ENCODE measurements at places on chromosomes 2 and 18. TPM values are rescaled to one million over a fixed set of nuclear protein-coding genes. Genes with fewer than 3 reads are reported as not detected.

GRCh38 chr2:10266133-10266620 is 36.5 kb upstream of the HPCAL1 start:
- H3K4me1 ChIP-seq, result no peaks in the 10 kb centered on the region
- no peak overlapping the region for H3K4me3 ChIP-seq
- H3K27me3 ChIP-seq, result no peaks in the 10 kb centered on the region

DNA sequence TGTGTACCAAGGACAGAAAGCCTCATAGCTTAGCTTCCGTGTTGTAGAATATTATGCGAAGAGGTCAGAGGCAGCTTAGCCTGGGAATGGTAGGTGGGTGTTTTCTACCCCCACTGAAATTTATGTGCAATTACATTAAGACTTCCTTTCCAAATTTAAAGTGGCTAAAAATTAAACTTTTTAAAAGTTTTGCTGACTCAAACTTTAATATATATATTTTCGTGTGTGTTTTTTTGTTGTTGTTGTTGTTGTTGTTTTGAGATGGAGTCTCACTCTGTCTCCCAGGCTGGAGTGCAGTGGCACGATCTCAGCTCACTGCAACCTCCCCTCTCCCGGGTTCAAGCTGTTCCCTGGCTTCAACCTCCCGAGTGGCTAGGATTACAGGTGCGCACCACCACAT is 4.3 kb upstream of the RAB1A start:
- DNase-seq, result no peak
- H3K36me3 ChIP-seq, result no peaks in the 10 kb centered on the region
- peaks cover 15% of the 10 kb centered on the region for H3K4me1 ChIP-seq
- no peaks in the 10 kb centered on the region for H3K27me3 ChIP-seq

- no peak overlapping the region for H3K4me3 ChIP-seq
- H3K27ac ChIP-seq, result no peak overlapping the region
- no peaks in the 10 kb centered on the region for H3K36me3 ChIP-seq
- H3K4me1 ChIP-seq, result peaks cover 15% of the 10 kb centered on the region
- H3K27me3 ChIP-seq, result no peaks in the 10 kb centered on the region
- DNase-seq, result peak; percentile 22
Observed at GRCh38 chr2:45614330-45614729, 3.3 kb upstream of the SRBD1 start.

The PDE1A gene
- 45.0 TPM for polyA plus RNA-seq

DNA sequence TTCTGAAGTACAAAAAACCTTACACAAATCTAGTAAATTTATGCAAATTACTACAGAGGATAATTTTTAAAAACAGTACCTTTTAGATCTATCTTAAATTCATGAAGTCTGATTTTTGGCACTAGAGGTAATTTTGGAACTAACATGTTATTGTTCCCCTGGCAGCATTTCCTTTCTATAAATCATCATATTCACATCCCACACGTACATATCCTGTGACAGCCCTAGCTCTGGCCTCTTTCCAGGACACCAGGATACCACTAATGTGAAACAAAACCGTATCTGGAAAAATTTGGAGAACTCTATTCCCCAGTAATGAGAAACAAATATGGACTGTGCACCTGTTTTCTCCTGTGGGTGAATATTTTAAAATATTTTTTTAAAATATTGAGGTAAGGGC is 14.0 kb upstream of the BIRC6 start:
- H3K4me1 ChIP-seq, result no peaks in the 10 kb centered on the region
- H3K4me3 ChIP-seq, result no peak overlapping the region

DNA sequence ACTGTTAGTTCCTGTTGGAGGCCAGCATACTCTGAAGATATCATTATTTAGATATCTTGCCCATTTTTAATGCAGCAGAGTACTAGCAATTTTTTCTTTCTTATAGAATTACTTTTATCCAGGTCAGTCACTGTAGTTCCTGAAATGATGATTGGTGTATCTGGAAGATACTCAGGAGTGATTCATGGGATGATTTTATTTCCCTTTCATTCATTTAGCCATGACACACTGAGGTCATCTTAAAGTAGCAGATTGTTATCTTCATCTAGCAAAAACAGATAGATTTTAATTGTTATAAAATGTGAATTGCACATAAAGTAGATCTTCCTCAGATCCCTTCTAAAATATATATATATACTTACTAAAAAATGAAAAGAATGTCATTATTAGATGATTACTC is 109.1 kb downstream of the PIK3C3 start:
- no peaks in the 10 kb centered on the region for H3K27me3 ChIP-seq
- H3K36me3 ChIP-seq, result no peaks in the 10 kb centered on the region
- H3K4me3 ChIP-seq, result no peak overlapping the region
- no peaks in the 10 kb centered on the region for H3K4me1 ChIP-seq
- no peak overlapping the region for H3K27ac ChIP-seq

The ATIC gene
- 64.6 TPM for polyA plus RNA-seq

GRCh38 chr18:22844190-22844589 is 88.9 kb upstream of the RBBP8 start:
- H3K4me1 ChIP-seq, result no peaks in the 10 kb centered on the region
- no peak for DNase-seq
- H3K27ac ChIP-seq, result no peak overlapping the region
- H3K36me3 ChIP-seq, result no peaks in the 10 kb centered on the region

DNA sequence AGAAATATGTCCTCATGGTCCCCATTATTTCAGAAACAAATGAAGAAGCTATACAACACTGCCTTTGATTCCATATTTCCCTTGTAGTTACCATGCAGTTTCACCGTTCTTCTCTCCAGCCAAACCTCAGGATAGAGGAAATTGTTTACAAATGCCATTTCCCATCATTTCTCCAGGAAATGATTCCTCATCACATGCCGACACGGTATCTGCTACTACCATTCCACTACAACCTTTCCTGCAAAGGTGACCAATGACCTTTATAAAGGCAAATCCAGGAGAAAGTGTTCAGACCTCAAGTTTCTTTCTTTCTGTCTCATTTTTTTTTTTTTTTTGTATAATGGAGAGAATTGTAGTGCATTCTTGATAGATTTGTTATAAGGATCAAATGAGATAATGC is 460.8 kb upstream of the CDH20 start:
- H3K4me3 ChIP-seq, result no peak overlapping the region
- no peaks in the 10 kb centered on the region for H3K27me3 ChIP-seq
- no peak overlapping the region for H3K27ac ChIP-seq
- no peaks in the 10 kb centered on the region for H3K4me1 ChIP-seq
- H3K36me3 ChIP-seq, result no peaks in the 10 kb centered on the region

The STPG4 gene
- 19.4 TPM for polyA plus RNA-seq

- H3K36me3 ChIP-seq, result no peaks in the 10 kb centered on the region
- H3K4me1 ChIP-seq, result no peaks in the 10 kb centered on the region
- no peak overlapping the region for H3K27ac ChIP-seq
- no peak for DNase-seq
Observed at GRCh38 chr2:161982548-161983330, 91.3 kb downstream of the DPP4 start.

GRCh38 chr18:66235206-66235605 is 368.7 kb downstream of the CDH19 start:
- no peaks in the 10 kb centered on the region for H3K36me3 ChIP-seq
- H3K4me3 ChIP-seq, result no peak overlapping the region
- H3K4me1 ChIP-seq, result no peaks in the 10 kb centered on the region
- no peak overlapping the region for H3K27ac ChIP-seq
- no peak for DNase-seq

- H3K27ac ChIP-seq, result no peak overlapping the region
- H3K27me3 ChIP-seq, result no peaks in the 10 kb centered on the region
- peaks cover 6% of the 10 kb centered on the region for H3K4me1 ChIP-seq
- no peak for DNase-seq
- H3K4me3 ChIP-seq, result no peak overlapping the region
- H3K36me3 ChIP-seq, result no peaks in the 10 kb centered on the region
Observed at GRCh38 chr2:12087671-12088380, 341.4 kb downstream of the LPIN1 start.

Data from testis (tissue), 5 donors.